ENCODE measurements at places on chromosomes 11 and 22.

DNA sequence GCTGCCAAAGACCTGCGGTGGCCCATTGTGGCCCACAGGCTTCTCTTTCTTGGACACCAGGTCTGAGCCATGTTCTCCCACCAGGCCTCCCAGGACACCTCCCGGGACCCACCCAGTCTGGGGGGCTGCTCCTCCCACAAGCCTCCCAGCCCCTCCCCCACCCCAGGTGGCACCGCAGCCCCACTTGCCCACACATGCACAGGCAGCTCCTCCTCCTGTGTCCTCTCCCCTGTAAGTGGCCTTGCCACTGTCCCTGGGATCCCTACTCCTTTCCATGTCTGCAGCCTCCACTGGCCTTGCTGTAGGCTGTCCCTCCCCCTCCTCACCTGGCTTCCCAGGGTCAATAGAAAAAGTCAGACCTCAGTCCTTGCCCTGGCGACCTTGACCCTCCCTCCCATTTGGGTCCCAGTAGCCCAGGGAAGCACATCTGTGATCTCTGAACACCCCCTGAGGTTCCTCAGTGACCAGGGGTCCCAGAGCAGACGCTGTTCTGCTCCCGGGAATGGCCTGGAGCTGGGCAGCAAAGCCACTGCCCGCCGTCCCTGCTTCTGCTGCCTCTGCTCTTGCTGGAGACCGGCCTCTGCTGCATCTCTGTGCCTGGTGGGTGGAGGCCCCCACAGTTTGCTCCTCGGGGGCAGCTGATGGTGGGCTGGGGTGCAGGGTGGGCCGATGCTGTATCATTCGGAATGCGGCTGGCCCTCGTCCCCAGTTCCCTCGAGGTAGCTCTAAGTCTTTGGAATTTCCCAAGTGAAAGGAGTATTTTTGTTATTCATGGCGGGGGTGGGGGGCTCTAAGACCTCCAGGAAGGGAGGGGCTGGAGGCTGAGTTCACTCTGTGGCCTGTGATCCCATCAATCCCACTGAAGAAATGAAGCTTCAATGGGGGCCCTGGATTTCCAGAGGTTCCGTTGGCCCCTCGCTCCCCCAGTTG is 43.6 kb downstream of the ARHGAP8 start:
- DNase-seq: no peak

GRCh38 chr11:132987936-132988335 is 544.4 kb downstream of the OPCML start:
- no peak for DNase-seq

- no peak for DNase-seq
These were observed 87.2 kb downstream of the LARGE2 start for GRCh38 chr11:46009647-46010046.

DNA sequence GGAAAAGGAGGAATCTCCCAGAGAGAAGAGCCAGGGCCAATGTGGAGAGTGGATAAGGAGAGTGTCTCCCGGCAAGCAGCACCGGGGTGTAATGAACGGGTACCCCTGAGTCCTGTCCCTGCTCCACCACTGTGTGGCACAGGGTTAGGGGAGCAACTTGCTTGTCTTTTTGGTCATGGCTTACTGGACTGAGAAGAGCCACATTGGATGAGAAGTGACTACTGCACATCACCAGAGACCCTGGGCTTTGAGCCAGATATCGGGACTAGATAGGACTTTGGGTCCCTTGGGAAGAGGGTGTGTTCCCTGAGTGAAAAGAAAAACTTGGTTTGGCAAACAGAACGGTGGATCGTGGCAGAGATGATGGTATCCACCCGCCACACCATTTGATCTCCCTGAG is 24.6 kb downstream of the SDHAF2 start:
- DNase-seq: no peak

DNA sequence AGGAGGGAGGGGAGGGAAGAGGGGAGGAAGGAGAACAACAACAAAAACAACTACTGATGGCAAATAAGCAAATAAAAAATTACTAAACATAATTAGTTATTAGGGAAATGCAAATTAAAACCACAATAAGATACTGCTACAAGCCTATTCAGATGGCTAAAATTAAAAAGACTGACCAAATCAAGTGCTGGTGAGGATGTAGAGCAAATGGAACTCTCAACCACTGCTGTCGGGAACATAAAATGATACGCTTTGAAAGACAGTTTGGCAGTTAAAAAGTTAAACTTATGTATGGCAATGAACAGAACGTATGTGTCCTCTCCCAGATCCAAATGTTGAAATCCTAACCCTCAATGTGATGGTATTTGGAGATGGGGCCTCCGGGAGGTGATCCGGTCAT is 85.7 kb downstream of the PHF21B start:
- no peak for DNase-seq

- no peak for DNase-seq
These were observed 880.6 kb downstream of the LUZP2 start for GRCh38 chr11:25377466-25377865.

- DNase-seq: no peak
These were observed 1341.5 kb downstream of the BRD1 start for GRCh38 chr22:48486134-48486532.

GRCh38 chr22:46735747-46736608 is 2.1 kb downstream of the CERK start:
- no peak for DNase-seq

GRCh38 chr22:42324990-42325710 is 54.7 kb upstream of the TCF20 start:
- DNase-seq: no peak

- no peak for DNase-seq
These were observed 31.0 kb downstream of the FBLN1 start for GRCh38 chr22:45533703-45534102.

DNA sequence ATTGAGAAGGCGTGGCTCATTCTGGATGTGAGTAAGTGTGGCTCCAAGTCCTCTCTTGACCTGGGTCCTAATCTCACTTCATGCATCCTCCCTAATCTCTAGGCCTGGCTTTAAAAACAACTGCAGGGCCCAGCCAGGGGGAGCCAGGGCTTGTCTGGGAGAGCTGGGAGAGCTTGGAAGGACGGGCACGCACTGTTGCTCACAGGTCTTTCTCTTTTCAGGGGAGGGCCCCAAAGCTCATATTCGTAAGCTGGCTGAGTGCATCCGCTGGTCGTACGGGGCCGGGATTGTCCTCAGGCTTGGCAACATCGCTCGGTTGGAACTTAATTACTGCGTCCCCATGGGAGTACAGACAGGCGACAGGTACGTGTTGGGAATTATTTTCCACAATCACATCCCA is 34.1 kb upstream of the PARVB start:
- no peak for DNase-seq

DNA sequence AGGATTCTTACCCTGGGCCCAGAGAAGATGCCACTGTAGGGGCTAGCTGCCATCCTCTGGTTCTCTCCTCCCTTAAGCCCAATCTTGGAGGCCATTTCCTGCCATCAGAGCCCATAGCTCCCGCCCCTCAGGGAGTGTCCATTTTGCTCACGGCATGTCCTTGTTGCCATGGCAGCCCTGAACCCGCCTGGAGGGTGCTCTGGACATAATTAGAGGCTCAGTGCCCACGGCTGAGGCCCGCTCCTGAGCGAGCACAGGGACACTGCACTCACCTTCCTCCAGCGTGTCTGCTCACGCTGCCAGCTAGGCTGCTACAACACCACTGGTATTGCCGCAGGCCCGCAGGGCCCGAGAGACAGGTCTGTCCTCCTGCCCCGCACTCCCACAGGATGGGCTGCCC is 11.1 kb upstream of the SUSD2 start:
- no peak for DNase-seq

DNA sequence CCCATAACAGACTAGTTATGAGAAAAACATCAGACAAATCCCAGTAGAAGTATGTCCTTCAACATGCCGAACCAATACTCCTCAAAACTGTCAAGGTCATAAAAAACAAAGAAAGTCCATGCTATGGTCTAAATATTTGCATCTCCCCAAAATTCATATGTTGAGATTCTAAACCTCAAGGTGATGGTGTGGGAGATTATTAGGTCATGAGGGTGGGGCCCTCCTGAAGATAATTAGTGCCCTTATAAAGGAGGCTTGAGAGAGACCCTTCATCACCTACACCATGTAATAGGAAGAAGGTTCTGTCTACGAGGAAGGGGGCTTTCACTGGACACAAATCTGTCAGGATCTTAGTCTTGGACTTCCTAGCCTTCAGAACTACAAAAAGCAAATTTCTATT is 118.6 kb upstream of the GUCY1A2 start:
- no peak for DNase-seq

DNA sequence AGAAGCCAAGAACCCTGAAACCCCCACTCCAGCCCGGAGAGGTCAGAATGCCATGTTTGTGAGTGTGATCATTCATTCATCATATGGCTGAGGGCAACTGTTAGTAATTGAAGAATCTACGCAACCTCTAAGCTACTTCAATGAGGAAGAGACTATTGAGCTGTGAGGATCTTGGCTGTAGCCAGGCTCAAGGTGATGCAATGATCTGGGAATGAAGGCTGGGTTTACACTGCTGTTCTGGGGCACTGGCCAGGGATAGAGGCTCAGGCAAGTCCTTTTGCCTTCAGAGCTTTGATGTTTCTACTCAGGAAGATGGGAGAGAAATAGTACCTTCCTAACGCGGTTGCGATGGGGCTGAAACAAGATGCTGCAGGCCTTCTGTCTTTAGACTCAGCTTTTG is 12.9 kb downstream of the CRYBB2 start:
- no peak for DNase-seq

DNA sequence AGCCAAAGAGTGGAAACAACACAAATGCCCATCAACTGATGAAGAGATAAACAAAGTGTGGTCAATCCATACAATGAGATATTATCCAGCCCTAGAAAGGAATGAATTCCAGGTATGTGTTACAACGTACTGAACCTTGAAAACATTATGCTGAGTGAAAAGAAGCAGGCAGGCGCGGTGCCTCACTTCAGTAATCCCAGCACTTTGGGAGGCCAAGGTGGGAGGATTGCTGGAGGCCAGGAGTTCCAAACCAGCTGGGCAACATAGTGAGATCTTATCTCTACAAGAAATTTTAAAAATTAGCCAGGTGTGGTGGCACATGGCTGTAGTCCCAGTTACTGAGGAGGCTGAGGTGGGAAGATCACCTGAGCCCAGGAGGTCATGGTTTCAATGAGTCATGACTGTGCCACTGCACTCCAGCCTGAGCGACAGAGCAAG is 24.6 kb upstream of the TESMIN start:
- no peak for DNase-seq

- no peak for DNase-seq
These were observed 864.2 kb downstream of the FAM181B start for GRCh38 chr11:81869351-81870065.

- no peak for DNase-seq
These were observed 14.1 kb upstream of the LRRC10B start for GRCh38 chr11:61494381-61494961.

DNA sequence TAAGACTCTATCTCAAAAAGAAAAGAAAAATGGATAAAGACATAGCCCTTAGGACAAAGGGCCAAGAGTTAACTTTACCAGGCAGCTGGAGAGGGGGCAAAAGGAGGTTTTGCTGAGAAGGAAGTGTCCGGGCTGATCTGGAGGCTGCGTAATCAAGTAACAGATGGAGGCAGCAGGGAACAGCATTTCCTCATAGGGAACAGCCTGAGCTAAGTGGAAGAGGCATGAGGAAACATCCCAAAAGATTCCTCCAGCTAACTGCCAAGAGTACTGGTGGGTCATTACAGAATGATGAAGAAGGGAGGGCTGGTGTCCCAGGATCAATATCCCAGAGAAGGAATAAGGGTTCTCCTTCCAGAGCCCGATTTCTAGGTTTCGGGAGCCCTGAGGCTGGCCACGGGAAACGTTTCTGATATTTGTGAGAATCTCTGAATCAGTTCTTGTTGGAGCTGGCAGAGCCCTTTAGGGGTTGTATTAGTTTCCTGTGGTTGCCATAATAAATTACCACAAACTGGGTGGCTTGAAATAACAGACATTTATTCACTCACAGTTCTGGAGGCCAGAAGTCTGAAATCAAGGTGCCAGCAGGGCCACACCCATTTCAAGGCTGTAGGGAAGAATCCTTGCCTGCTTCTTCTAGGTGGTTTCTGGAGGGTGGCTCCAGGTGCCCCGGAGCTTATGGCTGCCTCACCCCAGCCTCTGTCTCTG is 21.2 kb downstream of the LIF start:
- DNase-seq: no peak

- DNase-seq: no peak
These were observed 25.3 kb upstream of the NOX4 start for GRCh38 chr11:89516496-89516895.

- DNase-seq: no peak
These were observed 8.6 kb upstream of the GNAZ start for GRCh38 chr22:23061471-23062280.

DNA sequence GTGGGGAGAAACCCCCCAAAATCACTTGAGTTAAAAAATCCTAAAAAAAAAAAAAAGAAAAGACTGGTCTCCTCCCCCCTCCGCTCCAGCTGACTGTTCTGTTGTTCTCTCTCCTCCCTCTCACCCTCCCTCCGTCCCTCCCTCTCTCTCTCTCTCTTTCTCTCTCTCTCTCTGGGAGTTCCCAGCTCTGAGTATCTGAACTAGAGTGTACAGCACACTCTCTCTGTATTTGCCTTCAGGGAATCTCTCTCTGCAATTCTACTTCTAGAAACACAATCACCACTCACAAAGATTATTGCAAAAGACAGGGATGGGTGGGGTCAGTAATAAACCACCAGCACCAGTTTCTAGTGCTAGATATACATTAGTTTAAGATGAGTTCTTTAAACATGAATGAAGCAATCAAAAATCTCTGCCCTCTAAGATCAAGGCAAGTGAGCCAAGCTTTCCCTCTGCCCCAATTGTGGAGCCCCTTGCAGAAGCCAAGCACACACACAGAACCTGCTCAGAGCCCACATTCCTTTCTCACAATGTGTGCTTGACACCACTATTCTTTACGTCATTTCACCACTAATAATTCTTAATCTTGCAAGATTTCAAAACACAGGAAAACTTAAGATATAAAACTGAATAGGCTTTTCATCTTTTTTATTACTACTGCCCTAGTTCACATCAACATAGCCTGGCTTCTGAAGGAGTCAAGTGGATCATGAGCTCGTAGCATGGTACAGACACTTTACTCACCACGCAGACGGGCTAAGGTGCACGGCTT is 133.5 kb downstream of the RBFOX2 start:
- DNase-seq: no peak

DNA sequence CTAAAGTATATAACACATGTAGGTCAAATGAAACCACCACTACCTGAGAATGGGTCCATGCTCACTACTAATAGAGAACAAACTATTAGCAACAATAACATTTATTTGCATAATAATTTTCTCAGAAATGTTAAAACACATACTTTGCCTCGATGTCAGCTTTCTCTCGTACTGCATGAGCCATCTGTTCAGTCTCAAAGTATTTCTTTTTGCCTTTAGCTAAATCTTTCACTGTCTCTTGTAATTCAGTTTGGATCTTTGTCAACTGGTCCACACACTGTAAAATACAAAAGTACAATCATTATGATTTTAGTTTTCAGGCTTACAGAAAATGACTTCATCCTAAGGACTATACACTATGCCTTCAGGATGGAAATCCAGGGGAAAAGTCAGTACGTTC is 153.3 kb downstream of the FCHSD2 start:
- no peak for DNase-seq

DNA sequence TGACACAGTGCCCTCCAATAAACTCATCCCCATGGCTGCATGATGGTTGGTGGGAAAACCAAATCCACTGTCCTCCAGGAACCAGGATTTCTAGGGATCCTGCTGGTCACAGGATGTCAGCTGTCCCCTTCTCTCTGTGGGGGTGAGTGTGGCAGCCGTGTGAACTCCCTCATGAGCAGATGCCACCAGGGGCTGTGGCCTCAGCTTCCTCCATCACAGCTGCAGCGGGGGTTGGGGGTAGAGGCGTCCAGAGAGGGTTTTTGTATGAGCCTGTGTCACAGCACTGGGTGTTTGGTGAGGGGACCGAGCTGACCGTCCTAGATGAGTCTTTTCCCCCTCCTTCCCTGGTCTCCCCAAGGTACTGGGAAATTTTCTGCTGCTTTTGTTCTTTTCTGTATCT is 26.4 kb downstream of the IGLL5 start:
- DNase-seq: no peak

Data from GM12892 (cell line).